ENCODE measurements at places on chromosomes 7 and 10. TPM values are rescaled to one million over a fixed set of nuclear protein-coding genes. Genes with fewer than 3 reads are reported as not detected.

Gene SP8
- polyA plus RNA-seq = not detected

DNA sequence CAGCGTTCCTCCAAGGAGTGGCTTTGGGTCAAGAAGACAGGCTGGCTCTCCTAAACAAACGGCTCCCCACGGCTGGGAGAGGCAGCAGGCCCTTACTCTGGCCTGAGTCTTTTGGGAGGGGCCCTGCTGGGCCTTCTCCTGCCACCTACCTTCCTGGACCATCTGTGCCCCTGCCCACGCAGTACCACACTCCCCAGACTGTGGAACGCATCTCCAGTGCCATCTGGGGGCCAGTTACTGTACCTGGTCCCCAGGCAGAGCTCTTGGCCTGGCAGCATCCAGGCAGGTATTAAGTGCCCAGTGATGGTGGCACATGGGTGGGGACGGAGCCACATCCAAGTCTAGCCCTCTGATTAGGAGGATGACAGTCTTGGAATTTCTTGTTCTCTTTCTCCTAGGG, 14.4 kb downstream of the ALKBH4 start:
- DNase-seq = no peak
- H3K36me3 ChIP-seq = peaks cover 4% of the 10 kb centered on the region
- H3K27ac ChIP-seq = no peak overlapping the region
- no peaks in the 10 kb centered on the region for H3K27me3 ChIP-seq

DNA sequence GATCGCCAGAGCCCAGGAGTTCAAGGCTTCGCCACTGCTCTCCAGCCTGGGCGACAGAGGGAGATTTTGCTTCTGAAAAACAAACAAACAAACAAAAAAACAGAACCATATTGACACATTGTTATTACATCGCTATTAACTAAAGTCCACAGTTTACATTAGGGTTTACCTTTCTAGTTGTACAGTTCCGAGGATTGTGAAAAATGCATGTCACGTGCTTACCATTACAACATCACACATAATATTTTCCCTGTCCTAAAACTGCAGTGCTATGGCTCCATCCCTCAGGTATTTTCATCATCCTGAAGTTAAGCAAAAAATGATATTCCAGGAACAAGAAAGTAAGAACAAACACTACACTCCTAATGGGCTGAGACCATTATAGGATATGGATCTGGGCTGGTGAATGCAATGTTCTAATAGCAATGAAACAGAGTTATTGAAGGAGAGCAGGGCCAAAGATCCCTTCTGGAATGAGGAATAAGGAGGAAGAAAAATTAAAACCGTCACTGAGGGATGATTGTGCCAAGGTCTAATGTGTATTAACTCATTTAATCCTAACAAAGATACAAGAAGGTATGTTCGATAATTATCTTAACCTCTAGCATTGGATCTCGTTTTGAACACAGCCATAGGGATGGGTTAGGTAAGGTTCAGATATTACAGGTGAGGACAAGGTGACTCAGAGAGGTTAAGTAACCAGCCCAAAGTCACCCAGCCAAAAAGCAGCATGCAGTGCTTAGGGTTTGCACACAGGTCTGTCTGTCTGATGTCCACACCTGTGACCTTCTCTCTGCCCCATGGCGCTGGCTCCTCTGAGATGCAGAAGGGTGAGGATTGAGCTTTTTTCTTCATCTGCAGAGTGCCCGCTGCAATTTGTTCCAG, 14.0 kb upstream of the CUX1 start:
- H3K36me3 ChIP-seq = no peaks in the 10 kb centered on the region
- H3K27me3 ChIP-seq = no peaks in the 10 kb centered on the region
- no peak overlapping the region for H3K4me3 ChIP-seq
- no peaks in the 10 kb centered on the region for H3K4me1 ChIP-seq
- DNase-seq = peak; percentile 75
- H3K27ac ChIP-seq = no peak overlapping the region

Gene JCAD
- polyA plus RNA-seq = 5.0 TPM

- no peak overlapping the region for H3K4me3 ChIP-seq
- H3K36me3 ChIP-seq = no peaks in the 10 kb centered on the region
- no peaks in the 10 kb centered on the region for H3K4me1 ChIP-seq
- no peak overlapping the region for H3K27ac ChIP-seq
- DNase-seq = no peak
Measured at GRCh38 chr10:69065406-69066361, 22.2 kb upstream of the SRGN start.

DNA sequence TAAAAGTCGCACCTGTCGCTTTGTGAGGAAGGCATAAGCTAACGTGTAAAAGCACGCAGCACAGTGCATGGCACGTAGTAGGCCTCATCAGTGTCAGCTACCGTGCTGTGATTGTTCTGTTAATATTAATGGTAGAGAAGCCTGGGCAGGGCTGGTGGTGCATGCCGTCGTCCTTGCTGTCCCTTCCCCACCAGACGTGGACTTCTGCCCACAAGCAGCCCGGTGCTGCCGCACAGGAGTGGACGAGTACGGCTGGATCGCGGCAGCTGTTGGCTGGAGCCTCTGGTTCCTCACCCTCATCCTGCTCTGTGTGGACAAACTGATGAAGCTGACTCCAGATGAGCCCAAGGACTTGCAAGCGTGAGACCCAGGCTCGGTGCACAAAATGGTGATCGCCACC, 4.7 kb upstream of the ATP6V0A4 start:
- no peak overlapping the region for H3K27ac ChIP-seq
- H3K4me1 ChIP-seq = no peaks in the 10 kb centered on the region

DNA sequence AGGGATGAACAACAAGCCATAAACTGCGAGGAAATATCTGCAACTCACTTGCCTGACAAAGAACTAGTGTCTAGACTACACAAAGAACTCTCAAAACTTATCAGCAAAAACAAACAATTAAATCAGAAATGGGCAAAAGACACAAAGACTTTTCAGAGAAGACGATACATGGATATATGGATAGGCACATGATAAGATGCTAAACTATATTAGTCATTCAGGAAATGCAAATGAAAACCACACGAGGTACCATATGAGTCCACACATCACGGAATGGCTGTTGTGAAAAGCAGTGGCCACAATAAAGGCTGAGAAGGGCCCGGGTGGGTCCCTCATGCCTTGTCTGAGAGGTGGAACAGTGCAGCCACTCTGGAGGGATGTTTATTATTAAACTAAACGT, 267.8 kb downstream of the WDR37 start:
- H3K4me3 ChIP-seq = no peak overlapping the region
- no peaks in the 10 kb centered on the region for H3K36me3 ChIP-seq
- H3K27ac ChIP-seq = no peak overlapping the region
- no peaks in the 10 kb centered on the region for H3K4me1 ChIP-seq

Gene FGF8
- not detected for polyA plus RNA-seq

GRCh38 chr10:49123981-49124950, 8.9 kb upstream of the VSTM4 start:
- H3K4me3 ChIP-seq = no peak overlapping the region
- no peaks in the 10 kb centered on the region for H3K4me1 ChIP-seq
- no peaks in the 10 kb centered on the region for H3K27me3 ChIP-seq
- no peaks in the 10 kb centered on the region for H3K36me3 ChIP-seq

DNA sequence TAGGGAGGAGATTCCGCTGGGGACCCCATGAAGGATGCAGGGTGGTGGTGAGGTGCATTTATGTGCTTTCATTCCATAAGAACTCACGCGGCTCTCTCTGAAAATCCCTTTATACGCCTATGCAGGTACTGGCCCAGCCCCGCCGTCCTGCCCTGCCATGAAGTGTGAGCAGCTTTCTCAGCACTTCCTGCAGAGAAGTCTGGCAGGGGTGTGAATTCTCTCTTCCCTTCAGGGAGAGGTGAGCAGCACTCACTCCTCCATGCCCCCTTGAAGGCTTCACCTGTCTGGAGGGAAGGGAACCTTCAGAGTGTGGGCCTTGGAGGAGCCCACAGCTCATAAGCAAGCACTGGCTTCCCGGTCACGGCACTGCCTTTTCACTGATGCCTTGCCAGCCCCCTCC, 34.0 kb downstream of the PPP2R2D start:
- H3K27me3 ChIP-seq = no peaks in the 10 kb centered on the region
- DNase-seq = no peak
- H3K4me1 ChIP-seq = peaks cover 3% of the 10 kb centered on the region
- H3K36me3 ChIP-seq = no peaks in the 10 kb centered on the region
- no peak overlapping the region for H3K4me3 ChIP-seq

DNA sequence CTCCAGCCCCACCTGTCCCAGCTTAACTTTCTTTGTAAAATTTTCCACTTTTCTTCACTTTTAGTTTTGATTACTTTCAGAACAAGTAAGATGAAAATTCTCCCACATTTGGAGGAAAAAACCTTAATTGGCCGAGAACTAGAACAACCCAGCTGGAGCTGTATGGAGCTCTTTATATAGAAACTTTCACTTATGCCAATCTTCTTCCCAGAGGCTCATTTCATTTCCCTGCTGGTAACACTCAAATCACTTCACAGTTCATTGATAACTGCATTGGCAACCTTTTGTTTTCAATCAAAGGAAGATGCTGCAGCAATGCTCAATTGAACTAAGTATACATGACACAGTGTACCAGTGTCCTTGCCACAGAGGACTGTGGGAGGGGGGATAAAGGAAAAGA, 176.2 kb upstream of the NOBOX start:
- no peak overlapping the region for H3K27ac ChIP-seq
- no peak for DNase-seq
- H3K4me3 ChIP-seq = no peak overlapping the region
- no peaks in the 10 kb centered on the region for H3K4me1 ChIP-seq
- no peaks in the 10 kb centered on the region for H3K27me3 ChIP-seq

- H3K4me1 ChIP-seq = peaks cover 16% of the 10 kb centered on the region
- no peaks in the 10 kb centered on the region for H3K27me3 ChIP-seq
- peak overlapping the region; percentile 55 for H3K27ac ChIP-seq
- no peak overlapping the region for H3K4me3 ChIP-seq
Measured at GRCh38 chr10:70430493-70431445, 10.7 kb downstream of the NODAL start.

Gene PLCE1
- 5.1 TPM for polyA plus RNA-seq

DNA sequence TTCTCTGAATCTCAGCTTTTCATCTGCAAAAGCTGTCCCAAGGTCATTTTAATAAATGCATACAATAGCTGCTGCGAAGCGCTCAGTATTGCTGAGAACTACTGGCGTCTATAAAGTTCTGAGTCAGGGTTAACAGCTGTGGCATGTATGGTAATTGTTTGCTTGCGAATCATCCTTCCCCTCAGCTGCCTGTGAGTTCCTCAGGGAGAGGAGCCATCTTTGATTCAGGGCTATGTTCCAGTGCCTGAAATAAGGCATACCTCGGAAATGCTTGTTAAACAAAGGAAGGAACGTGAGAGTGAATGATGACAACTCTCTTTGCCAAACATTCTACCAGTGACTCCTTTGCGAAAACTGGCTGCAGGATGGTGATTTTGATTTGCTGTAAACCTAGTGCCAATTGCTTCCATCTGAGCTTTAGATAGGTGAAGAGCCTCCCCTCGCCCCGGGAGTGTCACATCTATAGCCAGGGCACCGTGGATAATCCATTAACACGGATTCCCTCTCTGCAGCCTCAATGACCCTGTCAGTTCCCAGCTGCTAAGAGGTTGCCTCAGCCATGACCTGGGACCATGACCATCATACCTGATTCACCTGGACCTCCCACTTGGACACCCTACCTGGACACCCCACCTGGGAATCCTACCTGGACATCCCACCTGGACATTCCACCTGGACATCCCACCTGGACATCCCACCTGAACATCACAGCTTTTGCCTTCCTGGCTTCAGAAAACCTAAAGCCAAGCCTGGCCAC, 39.6 kb downstream of the GPRIN2 start:
- no peaks in the 10 kb centered on the region for H3K4me1 ChIP-seq
- no peak overlapping the region for H3K4me3 ChIP-seq
- no peak for DNase-seq
- H3K27me3 ChIP-seq = no peaks in the 10 kb centered on the region

DNA sequence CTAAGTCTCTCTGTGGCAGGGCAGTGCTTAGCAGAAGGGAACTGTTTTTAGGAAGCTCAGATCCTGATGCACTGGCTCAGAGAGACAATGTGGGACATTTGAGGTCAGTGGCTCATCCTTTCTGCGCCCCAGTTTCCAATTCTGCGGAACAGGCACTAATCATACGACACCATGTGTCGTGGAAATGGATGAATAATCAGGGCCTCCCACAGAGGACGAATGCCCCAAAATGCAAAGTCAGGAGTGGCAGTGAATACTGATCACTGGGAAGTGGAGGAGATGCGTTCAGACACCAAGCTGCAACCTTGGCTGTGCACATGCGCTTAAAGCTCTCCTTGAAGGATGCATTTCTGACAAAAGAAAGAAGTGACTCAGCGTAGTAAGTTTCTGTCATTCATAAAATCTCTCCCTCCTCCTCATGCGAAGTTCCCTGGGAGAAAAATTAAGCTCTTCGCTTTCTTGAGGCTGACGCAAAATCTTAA, 21.9 kb upstream of the ECHDC3 start:
- no peak for DNase-seq
- H3K36me3 ChIP-seq = no peaks in the 10 kb centered on the region
- H3K4me3 ChIP-seq = no peak overlapping the region
- no peaks in the 10 kb centered on the region for H3K4me1 ChIP-seq
- peaks cover 2% of the 10 kb centered on the region for H3K27me3 ChIP-seq
- H3K27ac ChIP-seq = no peak overlapping the region

DNA sequence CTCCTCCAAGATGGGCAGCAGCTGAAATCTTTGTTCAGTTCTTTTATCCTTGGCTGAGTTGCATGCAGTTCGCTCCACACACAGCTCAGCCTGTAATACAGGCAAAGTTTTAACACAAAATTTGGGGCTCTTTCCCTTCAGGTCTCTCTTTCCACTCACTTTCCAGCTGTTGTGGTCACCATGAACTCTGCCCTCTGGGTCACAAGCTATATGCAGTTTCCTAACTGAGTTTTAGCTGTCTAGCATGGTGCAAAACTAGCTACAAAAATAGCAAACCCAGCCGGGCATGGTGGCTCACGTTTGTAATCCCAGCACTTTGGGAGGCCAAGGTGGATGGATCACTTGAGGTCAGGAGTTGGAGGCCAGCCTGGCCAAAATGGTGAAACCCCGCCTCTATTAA, 53.2 kb downstream of the ABI1 start:
- no peaks in the 10 kb centered on the region for H3K36me3 ChIP-seq
- no peak overlapping the region for H3K4me3 ChIP-seq
- H3K27me3 ChIP-seq = no peaks in the 10 kb centered on the region
- H3K4me1 ChIP-seq = peaks cover 5% of the 10 kb centered on the region
- no peak for DNase-seq
- H3K27ac ChIP-seq = no peak overlapping the region

DNA sequence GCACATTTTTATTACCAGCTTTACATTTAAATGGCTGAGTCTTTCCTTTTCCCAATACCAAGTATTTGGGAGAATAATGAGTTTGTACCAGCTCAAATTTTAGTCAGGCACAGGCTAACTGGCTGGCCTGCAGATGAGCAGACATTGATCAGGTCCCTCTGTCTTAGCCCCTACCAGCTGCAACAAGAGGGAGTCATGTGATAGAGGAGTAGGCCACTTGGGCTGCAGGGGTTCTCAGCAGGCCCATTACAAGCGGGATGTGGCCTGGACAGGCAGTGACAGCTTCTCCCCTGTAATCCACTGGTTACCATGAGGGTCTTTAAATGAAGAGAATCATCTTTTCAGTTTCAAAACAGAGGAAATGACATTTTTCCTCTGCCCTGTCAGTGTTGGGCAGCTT, 283.6 kb downstream of the SUGCT start:
- no peak overlapping the region for H3K27ac ChIP-seq
- no peaks in the 10 kb centered on the region for H3K27me3 ChIP-seq
- no peaks in the 10 kb centered on the region for H3K36me3 ChIP-seq

GRCh38 chr7:42407833-42408232, 170.8 kb upstream of the GLI3 start:
- H3K36me3 ChIP-seq = no peaks in the 10 kb centered on the region
- DNase-seq = no peak
- H3K27ac ChIP-seq = no peak overlapping the region
- no peak overlapping the region for H3K4me3 ChIP-seq
- no peaks in the 10 kb centered on the region for H3K4me1 ChIP-seq

Gene AFAP1L2
- polyA plus RNA-seq = 4.2 TPM

Gene GRID2IP
- polyA plus RNA-seq = 0.22 TPM

GRCh38 chr10:102714621-102715455, at the start of gene SFXN2:
TSS of gene SFXN2 (plus strand) at chr10:102714636. CDS start at chr10:102726637, 12,001 bp downstream.
- no peaks in the 10 kb centered on the region for H3K4me1 ChIP-seq
- H3K27ac ChIP-seq = peak within 1 kb of the TSS; percentile 89
- no peaks in the 10 kb centered on the region for H3K27me3 ChIP-seq
- H3K4me3 ChIP-seq = peak within 1 kb of the TSS; percentile 90
- no peak for DNase-seq
